ENCODE measurements at places on chromosomes 1 and 21. TPM values are rescaled to one million over a fixed set of nuclear protein-coding genes. Genes with fewer than 3 reads are reported as not detected.

The TM2D1 gene
- total RNA-seq, result 51.4 TPM

The LAMC1 gene
- total RNA-seq, result 46.6 TPM

The OR2L5 gene
- 2.7 TPM for total RNA-seq

The GSTM3 gene
- total RNA-seq, result 47.8 TPM

The ORC1 gene
- total RNA-seq, result 3.1 TPM

The CASZ1 gene
- total RNA-seq, result 1.7 TPM

The PCSK9 gene
- 44.8 TPM for total RNA-seq

The UBXN10 gene
- total RNA-seq, result 2.6 TPM

The C1orf94 gene
- 0.45 TPM for total RNA-seq

All from cerebellum (tissue), 4 donors.